ENCODE measurements at places on chromosomes 2 and 18.

DNA sequence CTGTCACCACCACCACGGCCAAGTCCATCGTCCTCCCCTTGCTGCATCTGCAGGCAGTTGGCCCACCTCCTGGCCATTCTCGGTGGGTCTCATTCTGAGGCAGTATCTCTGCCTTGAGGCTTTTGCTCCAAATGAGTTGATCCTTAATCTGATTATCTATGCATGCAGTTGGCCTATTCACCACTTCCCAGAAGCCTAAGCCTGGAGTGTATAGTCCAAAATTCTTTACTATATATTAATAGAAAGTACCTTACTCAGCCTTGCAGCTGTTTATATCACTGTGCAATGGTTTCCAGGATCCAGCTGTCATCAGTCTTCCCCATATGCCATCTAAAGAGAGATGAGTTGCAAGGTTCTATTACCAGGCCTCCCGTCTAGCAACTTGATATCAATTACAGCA, 292.4 kb downstream of the SS18 start:
- no peak for DNase-seq

DNA sequence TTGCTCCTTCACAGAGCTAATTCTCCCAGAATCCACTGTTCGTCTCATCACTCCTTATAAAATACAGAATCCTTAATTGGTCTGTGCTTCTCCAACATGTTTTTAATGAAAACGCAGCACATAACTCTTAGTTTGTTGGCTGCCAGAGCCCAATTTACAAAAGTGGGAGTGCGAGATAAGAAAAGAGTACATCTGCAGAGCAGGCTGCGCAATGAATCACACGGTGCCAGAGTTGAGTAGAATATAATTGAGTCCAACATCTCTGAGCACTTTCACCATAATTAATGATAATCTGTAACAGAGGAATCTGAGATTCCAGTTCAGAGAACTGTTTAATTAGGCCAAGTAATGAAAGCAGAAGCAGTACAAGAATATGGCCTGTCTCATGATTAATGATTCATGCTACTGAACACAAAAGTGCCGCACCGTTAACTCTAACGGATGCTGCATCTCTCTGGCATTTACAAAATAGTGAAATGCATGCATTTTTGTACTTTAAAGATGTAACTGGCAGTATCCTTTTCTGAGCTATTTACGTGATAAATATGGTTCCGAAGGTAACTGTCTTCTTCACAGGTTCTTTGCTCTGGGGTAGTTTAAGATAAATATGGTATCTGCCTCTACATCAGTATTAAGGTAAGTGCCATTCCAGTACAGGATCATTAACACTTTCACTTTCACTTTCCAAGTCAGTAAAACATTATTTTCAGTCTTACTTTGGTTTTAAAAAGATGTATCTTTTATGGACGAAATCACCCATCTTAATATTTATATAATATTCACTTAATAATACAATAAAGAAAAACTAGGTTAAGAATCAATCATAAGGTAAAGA, 785.6 kb downstream of the NR4A2 start:
- no peak for DNase-seq

DNA sequence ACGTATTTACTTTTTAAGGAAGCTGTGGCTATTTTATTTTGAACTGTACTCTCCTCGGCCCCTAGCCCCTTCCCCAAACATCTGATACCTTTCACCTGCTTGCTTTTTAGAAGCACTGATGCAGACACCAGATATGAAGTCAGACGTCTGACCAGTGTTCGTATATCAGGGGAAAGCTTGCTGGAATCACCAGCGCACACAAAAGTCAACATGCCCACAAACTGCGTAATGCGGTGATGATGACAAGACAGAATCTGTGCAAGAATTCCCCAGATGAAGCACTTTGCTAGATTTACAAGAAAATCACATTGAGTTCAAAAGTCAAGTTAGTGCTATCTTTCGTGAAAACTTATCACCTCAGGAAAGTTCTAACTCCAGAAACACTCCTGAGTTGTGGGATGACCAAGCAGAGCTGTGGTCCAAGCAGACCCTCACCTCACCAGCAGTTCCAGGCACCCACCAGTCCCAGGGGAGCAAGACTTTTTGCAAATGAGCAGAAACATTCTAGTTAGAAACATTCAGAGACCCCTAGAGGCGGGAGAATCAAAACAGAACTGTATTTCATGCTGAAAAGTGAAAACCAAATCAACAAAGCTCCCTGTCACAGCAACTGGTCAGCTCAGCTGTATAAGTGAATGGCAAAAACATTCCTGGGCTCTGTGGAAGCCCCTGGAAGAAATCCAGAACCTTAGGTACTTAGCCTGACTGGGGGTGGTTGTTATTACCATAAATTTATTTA, 55.7 kb downstream of the INO80C start:
- no peak for DNase-seq

DNA sequence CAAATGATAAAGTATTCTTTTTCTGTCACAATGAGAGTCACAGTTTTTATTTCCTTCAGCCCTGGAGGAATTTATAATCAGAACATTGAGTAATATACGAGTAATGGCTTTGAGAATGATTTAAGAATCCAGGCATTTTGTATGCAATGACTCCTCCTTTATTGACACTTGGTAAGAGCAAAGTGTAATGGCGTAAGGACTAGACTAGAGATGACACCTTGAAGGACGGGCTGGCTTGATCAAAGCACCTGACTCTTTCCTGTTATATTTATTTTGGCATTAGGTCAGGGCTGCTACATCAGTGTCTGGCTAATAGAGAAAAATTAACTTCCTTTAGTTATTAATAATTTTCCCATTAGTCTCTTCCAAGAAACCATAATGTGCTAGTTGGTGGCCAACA, 482.4 kb upstream of the GCFC2 start:
- no peak for DNase-seq

- no peak for DNase-seq
Measured at GRCh38 chr2:85653996-85654395, 14.0 kb downstream of the SFTPB start.

DNA sequence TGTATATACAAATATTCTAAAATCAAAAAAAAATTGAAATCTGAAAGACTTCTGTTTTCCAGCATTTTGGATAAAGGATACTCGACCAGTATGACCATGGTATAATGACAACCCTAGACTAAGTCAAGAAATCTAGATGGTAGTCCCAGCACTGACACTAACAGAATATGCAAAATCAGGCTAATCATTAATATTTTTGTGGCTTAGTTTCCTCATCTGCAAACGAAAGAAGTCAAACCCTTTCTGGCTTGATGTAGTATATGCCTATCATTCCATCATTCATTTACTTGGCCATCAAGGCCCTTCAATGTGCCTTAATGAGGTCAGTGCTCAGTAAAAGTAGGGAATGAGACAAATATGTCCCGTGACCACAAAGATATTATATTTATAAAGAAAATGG, 83.5 kb downstream of the NCKAP5 start:
- DNase-seq = no peak

- peak; percentile 74 for DNase-seq
Measured at GRCh38 chr2:242031481-242032019, 162.0 kb downstream of the RTP5 start.
